ENCODE measurements at places on chromosomes 7 and 10. TPM values are rescaled to one million over a fixed set of nuclear protein-coding genes. Genes with fewer than 3 reads are reported as not detected.

DNA sequence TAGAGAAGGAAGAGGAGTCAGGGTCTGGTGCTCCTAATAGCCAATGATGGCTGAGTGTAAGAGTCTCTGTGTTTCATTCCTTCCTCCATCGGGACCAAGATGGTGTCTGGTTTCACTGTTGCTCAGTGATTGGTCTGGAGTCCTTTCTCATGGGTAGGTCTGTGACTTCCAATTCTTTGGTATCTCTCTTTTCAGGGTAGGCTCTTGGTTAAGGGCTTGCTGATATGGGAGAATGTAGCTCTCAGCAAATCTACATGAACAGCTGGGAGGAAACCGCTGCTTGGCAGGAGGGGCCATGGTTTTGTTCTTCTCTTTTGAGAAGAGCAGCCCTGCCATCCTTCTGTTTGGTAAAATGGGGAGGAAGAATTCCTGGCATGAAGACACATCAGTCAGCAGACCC is 209.1 kb upstream of the PODXL start:
- no peak for DNase-seq
- no peaks in the 10 kb centered on the region for H3K4me1 ChIP-seq
- H3K4me3 ChIP-seq = no peak overlapping the region
- no peaks in the 10 kb centered on the region for H3K36me3 ChIP-seq
- no peak overlapping the region for H3K27ac ChIP-seq

GRCh38 chr10:73935895-73936294 is 25.0 kb downstream of the PLAU start:
- DNase-seq = no peak
- no peak overlapping the region for H3K27ac ChIP-seq
- H3K4me1 ChIP-seq = peaks cover 17% of the 10 kb centered on the region
- H3K36me3 ChIP-seq = no peaks in the 10 kb centered on the region
- H3K4me3 ChIP-seq = no peak overlapping the region
- peaks cover 8% of the 10 kb centered on the region for H3K27me3 ChIP-seq

- H3K27me3 ChIP-seq = peaks cover 26% of the 10 kb centered on the region
- no peaks in the 10 kb centered on the region for H3K4me1 ChIP-seq
- H3K36me3 ChIP-seq = no peaks in the 10 kb centered on the region
Measured at GRCh38 chr7:1297017-1297960, 64.6 kb downstream of the UNCX start.

- no peak for DNase-seq
- H3K27ac ChIP-seq = peak overlapping the region; percentile 97
- H3K27me3 ChIP-seq = no peaks in the 10 kb centered on the region
- H3K4me1 ChIP-seq = peaks cover 35% of the 10 kb centered on the region
- H3K4me3 ChIP-seq = peak overlapping the region; percentile 96
- H3K36me3 ChIP-seq = peaks cover 17% of the 10 kb centered on the region
Measured at GRCh38 chr10:119893074-119893473, 544 bp downstream of the SEC23IP start.

DNA sequence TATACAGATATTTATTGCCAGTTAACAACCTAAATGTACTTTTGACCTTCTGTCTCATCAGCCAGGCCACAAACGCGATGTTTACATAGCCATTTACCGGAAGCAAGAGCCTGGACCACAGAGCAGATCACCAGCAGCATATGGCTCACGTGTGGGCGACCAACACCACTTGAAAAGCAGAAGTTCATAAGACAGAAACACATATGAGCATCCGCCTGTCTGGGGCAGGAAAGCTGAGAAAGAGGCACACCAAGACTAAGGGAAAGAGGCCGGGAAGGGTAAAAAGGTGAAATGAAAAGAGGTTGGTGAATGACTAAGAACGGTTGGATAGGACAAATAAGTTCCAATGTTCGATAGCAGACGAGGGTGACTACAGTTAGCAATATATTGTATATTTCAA is 1.3 kb downstream of the ABCB1 start:
- peak overlapping the region; percentile 82 for H3K4me3 ChIP-seq
- peaks cover 3% of the 10 kb centered on the region for H3K27me3 ChIP-seq
- H3K36me3 ChIP-seq = no peaks in the 10 kb centered on the region
- peaks cover 34% of the 10 kb centered on the region for H3K4me1 ChIP-seq
- DNase-seq = peak; percentile 59

The AGMO gene
- not detected for total RNA-seq

The ITIH2 gene
- total RNA-seq = not detected

The UTF1 gene
- total RNA-seq = not detected

The SPDYE5 gene
- total RNA-seq = not detected

The PNLIPRP1 gene
- not detected for total RNA-seq

The CTNNA3 gene
- total RNA-seq = not detected

The SLIT1 gene
- total RNA-seq = 0.27 TPM

The SPDYE2B gene
- total RNA-seq = not detected
